WTC11 (cell line): ENCODE measurements at places on chromosomes 1 and 21.

DNA sequence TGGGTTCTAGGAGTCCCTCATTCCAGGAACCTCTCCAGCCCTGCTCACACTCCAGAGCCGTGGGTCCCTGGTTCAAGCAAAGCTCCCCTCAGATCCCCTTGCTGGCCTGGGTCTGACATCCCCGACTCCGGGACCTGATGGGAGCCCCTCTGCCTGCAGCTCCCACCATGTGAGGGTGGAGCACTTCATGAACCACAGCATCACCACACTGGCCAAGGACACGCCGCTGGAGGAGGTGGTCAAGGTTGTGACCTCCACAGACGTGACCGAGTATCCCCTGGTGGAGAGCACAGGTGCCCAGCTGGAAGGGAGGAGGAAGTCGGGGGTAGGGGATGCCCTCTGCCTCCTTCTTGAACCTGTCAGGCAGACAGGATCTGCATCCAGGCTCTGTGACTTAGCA, 9.7 kb downstream of the CLCNKA start:
- DNase-seq = no peak

DNA sequence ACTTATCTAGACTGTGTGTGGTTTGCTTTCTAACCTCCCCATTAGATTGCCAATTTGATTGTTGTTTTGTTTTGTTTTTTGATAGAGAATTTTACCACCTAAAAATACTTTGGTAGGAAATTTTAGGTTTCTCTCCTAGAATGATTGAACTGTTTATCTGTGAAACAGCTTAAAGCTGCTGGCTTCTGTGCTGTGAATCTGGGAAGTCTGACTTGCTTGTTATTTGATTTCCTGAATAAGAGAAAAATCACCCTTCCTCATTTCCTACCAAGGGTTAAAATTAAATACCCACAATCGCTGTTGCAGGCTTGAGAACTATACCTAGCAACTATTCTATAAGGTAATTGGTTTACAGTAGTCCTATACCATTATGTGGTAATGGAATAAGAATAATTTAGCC, 198.9 kb upstream of the CACYBP start:
- no peak for DNase-seq

DNA sequence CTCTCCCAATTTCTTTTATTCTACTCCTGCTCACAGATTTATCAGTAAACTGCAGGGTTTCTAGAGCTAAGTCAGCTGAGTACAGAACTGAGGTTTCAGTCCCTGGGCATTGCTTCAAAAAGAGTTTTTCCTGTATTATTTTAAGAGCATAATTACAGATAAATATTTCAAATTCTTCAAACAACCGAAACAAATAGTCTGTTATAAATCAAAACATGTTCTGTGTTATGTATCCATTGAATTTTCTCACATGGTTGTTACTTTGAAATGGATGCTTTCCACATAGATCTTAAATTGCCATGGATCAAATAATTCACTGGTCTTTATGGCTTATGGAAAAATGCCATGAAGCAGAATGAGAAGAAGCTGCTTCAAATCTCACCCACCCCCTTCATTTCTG, 64.5 kb downstream of the LRRC8C start:
- no peak for DNase-seq

GRCh38 chr1:183105449-183105848, 80.6 kb upstream of the LAMC2 start:
- no peak for DNase-seq

- DNase-seq = no peak
These were observed 470.3 kb upstream of the NCAM2 start for GRCh38 chr21:20527731-20528460.

DNA sequence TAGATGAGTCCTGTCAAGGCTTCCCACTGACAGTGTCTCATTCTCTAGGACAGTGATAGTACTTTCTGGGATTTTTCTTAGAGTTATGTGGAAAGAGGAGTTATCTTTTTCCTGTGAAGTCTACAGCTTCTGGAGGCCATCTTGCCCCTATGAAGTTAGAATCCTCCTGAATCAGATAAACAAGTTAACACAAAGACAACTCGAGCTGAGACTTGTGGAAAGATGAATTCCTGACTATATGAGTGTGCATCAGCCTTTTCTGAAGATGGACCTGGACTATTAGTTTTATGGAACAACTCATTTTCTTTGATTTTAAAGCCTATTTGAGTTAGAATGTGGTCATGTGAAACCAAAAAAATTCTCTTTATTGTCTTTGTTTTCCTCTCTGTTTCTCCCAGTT, 290.9 kb downstream of the LRRIQ3 start:
- DNase-seq = no peak

DNA sequence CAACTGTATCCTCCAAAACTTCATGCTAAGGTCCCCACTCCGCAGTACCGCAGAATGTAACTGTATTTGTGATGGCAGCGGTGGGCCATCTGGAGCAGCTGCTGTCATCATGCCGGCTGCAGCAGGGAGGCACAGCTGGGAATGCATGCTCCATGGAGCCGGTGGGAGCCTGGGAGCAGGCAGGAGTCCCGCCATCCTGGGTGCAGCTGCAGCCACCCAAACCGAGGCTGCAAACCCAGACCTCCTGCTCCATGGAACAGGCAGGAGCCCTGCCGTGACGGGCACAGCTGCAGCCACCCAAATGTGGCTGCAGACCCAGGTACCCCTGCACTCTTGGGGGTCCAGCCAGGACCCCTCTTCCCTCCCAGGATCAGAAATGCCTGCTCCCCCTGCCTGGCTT, 80.3 kb downstream of the SCMH1 start:
- DNase-seq = no peak

DNA sequence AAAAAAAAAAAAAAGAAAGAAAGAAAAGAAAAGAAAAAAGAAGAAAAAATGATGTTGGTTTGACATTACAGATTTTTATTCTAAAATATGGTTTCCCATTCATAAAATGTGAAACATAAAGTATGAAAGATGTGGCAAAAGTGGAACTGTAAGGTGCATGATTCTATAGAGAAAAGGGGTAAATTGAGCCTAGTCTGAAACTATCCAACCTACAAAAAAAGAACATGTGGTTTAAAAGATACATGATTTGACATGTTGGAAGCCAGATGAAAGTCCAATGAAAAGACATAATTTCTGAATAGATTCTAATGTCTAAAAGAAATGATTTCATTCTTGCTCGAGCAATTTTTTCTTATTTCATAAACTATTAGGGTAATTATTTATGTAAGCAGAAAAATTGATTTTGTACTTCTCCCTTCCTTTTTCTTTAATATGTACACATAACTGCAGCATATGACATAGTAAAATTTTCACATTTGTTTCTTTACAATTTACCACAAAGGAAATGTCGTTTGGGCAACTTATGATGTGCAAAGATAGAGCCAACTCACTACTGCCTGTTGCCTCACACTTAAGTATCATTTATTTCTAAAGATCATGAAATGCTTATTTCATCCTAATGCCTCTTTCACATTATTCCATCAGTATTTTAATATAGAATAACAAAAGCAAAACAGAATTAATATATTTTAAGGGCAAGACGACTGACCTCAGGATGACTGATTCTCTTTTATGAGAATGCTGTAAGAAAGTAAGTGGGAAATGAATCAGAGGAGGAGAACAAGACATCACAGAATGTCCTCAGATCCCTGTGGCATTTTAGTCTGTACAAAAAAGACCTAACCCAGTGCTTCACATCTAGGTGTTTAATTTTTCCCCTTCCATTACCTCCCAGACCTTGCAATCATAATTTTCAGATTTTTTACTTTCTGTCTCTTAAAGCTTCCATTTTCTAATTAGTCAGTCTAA, 165.8 kb upstream of the HMCN1 start:
- DNase-seq = no peak

DNA sequence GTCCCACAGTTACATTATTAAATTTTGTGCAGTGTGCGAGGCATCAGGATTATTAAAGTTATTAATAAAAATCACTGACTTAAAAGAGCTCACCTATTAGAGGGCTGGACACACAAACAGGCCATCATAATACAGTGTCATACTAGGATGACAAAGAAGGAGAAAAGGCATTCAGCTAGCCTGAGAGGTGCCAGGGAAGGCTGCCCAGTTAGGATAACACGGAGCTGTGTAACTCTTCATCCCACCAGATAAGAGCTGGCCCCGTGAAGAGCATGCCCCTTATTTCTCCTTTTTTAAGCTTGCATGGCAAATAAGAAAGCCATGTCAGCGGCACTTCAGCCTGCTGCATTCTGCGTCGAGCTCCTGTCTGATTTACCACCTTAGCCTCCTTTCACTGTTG, 109.5 kb downstream of the KCNK1 start:
- no peak for DNase-seq

GRCh38 chr1:234774971-234775370, 165.0 kb upstream of the IRF2BP2 start:
- DNase-seq = no peak

GRCh38 chr21:45129189-45129923, 55.0 kb downstream of the ADARB1 start:
- DNase-seq = no peak

DNA sequence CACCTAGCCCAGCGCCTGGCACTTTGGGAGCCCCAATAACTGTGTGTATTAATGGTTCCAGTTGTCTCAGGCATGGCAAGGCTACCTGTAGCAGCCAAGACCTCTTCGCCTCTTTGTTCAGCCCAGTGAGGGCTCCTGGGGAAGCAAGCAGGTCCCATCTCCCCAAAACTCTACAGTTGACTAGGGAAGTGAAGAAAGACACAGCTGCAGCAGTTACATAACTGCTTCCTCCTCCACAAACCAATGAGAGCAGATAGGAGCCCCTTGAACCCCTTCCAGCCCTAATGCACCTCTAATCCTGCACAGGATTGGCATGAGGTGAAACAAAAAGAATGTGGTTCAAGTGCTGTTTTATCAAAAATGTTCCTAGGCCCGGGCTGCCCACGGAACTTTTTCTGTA, 100.5 kb downstream of the SYF2 start:
- DNase-seq = no peak

DNA sequence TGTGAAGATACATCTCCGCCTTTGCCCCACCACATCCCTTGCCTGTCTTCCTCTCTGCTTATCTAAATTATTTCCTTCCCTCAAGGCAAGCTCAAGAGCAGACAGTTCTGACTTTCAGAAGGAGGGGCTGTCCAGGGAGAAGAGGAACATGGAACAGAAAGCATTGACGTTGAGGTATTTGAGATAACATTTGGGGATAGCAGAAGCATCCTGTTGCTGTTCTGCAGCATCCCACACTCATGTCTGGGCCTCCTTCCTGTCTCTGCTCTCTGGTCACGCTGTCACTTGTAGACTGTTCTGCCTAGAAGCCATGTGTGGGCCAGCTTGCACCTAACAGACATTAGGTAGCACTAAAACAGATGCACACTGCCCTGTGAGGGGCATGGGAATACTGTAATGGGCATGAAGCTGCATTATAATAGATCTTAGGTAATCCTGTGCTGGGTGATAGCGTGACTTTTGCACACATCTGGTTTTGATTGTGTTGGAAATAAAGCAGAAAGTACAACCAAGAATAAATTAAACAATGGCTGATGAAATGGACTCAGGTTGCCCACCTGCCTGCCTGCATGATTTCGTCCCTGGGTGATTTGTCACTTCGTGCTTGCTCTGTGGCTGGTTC, 660 bp upstream of the RD3 start:
- no peak for DNase-seq
